HEK293T (cell line): ENCODE measurements at places on chromosomes 5 and 9.
A peak's percentile ranks its signal among the peaks of the same experiment; 100 is the strongest.

GRCh38 chr5:101424530-101425175 lies 521.6 kb upstream of the ST8SIA4 start:
- DNase-seq, result no peak

DNA sequence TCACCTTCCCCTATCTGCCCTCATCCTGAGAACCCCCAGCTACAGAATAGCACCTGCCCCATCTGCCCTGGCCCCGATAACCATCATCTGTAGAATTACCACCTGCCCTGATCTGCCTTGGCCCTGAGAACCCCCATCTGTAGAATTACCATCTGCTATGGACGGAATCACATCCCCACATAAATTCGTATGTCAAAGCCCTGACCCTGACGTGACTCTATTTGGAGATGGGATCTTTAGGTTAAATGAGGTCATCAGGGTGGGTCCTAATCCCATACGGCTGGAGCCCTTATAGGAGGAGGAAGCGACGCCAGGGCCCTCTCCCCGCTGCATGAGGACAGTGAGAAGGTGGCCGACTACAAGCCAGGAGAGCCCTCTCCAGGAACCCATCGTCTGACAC lies 32.6 kb downstream of the SARDH start:
- no peak for DNase-seq

DNA sequence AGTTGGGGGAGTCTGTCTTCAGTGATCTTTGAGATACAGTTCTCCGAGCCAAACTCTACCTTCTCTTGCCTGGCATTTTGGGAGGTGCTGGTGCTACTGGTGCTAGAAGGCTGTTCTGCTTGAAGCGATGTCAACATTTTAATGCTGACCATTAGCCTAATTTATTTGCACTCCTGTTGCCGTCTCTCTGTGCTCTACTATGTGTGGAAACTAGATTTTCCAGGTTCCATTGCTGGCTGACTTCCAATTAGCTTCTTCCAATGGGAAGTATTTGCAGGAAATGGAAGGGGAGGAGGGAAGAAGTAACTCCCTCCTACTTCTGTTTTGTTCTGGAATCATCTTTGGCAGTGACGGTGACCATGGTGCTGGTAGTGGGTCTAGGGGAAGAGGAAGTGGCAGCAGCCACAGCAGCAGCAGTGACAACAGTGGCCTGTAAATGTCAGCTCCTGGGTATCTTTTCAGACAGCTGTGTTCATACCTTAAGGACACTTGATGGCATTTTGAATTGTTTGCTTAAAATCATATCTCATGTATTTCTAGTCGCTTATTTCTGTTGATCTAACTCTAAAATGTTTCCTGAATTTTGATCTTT lies 7.9 kb downstream of the TXNDC8 start:
- DNase-seq, result no peak

DNA sequence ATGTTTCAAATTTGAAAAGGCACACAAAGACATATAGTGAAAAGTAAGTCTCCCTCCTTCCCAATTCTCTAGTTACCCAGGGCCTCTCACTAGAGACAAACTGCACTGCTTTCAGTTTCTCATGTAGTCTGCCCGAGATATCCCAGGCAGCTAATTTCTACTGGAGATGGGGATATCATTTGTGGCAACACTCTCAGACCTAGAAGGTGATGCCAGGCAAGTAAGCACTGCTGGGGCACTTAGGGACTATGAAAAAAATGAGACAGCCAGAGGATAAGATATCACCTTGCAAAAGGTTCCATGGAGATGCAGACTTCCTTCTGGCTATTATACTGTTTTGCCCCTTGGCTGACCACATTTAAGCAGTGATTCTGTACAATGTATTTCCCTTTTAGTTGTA lies 12.6 kb downstream of the SIL1 start:
- DNase-seq, result no peak

DNA sequence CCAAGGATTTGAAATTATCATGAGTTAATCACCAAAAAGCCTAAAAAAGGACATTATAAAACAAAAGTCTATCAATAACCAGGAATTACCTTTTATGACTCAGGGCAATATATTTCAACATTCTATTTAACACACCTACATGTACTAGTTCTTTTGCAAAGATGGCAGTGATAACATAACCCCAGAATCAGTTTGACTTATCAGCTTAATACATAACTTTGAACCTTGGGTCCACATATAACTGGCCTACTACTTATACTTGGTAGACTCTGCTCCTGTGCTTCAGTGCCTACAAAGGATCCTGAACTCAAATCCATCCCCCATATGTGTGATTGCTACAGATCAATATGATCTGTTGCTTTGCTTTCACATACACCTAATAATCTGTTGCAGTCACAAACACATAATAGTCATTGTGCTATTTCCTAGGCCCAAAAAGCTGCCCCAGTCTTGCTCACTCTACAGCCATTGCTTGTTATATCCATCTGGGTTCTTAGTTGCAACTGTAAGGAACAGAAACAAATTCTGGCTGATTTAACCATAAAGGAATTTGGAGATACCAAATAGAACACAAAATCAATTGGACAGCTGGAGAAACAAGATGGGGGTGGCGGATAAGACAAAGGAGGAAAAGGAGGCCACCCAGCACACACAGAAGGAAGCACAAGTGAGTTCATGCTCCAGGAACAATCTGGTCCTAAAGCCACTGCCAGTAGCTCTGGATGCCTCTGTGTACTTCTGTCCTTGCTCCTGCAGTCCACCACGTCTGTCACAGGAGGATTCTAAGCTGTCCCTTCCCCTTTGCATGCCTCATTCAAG lies 25.5 kb downstream of the DEPDC1B start:
- DNase-seq, result no peak

DNA sequence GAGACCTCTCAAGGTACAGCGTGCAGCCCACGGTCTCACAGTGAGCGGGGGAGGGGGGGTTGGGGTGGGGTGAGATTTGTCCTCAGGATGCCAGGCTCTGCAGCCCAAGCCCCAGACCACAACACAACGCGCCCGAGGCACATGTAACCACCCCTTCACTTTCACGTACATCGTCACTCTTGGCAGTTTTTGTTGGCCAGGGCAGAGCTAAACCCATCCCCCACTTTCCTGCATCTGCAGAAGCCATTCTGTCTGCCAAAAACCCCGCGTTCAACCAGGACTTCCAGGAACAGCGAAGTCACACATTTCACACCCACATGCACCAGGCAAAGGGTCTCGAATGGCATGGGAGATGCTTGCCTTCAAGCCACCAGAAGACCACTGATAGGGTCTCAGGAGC lies 9.4 kb upstream of the SMIM23 start:
- no peak for DNase-seq

GRCh38 chr5:172705576-172706084 lies 64.6 kb downstream of the NEURL1B start:
- no peak for DNase-seq

DNA sequence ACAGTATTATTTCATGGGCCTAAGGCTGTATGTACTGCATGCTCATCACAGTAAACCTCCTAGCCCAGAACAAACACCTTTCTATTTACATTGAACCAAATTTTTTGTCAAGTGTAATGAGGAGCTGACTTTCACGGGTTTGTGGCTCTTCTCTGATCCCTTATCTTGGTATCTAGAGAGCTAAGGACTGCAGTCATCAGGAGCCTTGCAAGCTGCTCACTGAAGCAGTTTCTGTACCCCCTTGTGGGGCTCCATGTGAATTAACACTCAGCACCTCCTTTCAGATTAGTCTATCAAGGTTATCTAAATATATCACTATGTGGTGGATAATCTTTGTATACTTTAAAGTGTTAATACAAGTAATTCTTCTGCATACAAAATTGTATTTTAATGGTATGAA lies 108.2 kb downstream of the AUH start:
- DNase-seq, result no peak

GRCh38 chr5:15719784-15720183 lies 219.8 kb downstream of the FBXL7 start:
- DNase-seq, result no peak

GRCh38 chr5:81755320-81755719 lies 4.4 kb upstream of the SSBP2 start:
- no peak for DNase-seq

DNA sequence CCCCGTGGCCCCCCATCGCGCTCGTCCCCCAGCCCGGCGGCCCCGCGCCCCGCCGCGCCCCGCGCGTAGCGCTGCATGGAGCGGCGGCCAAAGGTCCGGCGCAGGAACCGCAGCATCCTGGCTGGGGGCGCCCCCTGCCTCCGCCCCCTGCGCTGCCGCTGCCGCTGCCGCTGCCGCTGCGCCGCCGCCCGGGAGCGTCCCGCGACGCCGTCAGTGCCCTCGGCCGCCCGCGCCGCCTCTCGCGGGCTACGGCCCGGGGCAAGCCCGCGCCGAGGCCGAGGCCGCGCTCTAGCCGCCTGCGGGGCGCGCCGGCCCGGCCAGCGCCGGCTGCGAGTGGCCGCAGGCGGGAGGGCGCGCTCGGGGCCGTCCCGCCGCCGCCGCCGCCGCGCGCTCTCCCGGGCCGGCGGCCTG lies 523 bp downstream of the EPB41L4B start:
- peak; percentile 54 for DNase-seq

- peak; percentile 10 for DNase-seq
These were observed 3.3 kb downstream of the RNF20 start for GRCh38 chr9:101536938-101537337.

DNA sequence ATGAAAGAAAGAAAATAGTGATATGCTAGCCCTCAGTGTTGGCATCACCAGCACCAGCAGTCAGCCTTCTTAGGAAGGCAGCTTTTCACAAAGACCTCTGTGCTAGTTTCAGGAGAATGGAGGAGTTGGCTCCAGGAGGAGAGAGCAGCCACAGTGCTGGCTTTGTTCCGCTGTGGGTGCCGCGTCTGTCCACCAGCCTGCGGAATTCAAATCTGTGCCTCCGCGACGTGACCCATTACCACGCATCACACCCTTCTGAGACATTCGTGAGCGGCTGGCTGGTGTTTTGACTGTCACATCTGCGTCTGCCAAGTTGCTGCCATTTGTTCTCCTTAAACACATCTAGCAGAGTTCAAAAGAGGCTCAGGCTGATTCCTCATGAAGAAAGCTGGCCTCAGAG lies 34.4 kb downstream of the SNX18 start:
- no peak for DNase-seq

DNA sequence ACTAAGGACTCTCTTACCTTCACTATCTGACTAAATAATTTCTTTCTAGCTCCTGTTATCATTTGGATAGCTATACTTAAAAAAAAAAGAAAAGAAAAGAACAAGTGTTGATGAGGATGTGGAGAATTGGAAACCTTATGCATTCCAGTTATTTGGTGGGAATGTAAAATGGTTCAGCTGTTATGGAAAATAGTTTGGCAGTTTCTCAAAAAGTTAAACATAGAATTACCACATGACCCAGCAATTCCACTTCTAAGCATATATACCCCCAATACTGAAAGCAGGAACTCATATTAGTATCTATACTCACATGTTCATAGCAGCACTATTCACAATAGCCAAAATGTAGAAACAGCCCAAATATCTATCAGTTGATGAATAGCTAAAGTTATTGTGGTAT lies 61.1 kb downstream of the GNA14 start:
- DNase-seq, result no peak

DNA sequence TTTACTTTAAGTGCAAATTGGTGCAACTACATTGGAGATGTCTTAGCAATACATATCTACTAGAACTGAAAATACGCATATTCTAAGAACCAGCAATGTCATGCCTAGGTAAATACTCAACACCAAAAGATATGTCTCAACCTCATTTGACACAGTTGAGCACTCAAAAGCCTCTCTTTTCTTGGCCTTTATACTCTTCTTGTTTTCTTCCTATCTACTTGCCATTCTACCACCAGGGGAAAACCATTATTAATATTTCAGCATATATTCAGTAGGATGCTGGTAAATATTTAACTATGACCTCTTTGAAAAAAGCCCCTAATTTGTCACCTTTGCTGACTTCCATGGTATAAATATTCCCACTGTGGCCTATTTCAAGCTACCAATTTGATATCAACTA lies 443.8 kb downstream of the LRRC70 start:
- DNase-seq, result no peak

DNA sequence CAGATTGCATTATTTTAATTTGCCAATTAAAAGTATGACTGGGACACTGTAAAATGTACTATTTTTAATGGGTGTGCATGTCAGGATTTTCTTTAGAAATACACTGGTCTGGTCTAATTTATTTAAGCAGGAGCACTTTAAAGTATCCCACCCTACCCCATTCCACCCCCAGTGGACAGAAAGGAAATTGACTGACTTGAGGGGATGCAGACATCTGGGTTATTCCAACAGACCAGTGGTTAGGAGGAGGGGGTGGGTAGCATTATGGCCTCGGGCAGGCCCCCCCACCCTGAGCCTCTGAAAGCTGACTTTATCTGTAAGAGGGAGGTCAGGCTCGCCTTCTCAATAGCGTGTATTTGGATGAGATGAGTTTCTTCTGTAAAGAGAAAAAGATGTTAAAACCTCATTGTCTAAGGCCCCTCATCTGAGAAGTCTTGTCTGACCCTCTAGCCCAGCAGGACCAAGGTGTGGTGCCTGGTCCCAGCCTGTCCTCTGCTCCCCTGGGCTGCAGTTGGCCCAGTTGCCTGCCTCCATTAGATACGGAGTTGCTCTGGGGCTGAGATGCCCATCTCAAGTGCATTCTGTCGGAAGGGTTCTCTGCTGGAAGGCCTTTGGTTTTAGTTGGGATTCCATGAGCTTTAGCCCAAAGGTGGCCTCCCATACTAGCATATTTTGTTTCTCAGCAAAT lies 4.4 kb downstream of the HNRNPAB start:
- DNase-seq, result no peak

DNA sequence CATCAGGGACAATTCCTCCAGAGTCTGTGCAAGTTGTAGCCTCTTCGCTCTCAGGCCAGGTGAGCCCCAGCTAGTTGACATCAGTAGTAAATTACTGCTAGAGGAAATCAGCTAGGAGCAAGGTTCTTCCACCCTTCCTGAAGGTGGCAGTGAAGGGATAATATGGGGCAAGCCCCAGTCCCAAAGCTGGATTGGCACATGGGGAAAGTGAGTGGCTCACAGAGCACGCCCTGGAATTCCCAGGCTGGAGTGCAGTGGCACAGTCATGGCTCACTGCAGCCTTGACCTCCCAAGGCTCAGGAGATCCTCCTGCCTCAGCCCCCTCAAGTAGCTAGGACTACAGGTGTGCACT lies 82.1 kb downstream of the CYFIP2 start:
- no peak for DNase-seq

DNA sequence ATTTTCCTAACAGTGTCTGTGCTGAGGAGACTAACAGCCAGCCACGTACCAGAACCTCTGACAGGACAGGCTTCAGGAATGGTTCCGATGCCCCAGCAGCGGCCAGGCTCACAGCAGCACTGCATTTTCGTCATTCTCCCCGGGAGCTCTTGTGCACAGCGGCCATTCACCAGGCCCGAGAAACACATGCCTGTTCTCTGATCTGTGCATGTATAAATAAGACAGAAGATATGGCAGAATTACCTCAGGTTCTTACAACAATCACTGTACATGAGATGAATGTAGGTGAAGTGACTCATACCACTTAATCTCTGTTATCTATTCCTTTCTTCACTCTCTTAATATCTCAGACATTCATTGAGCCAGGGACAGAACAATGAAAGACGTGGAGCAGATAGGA lies 143.0 kb downstream of the FBN2 start:
- DNase-seq, result no peak

- peak; percentile 34 for DNase-seq
These were observed 14.1 kb downstream of the LCN10 start for GRCh38 chr9:136728548-136729123.

- no peak for DNase-seq
These were observed 173.2 kb downstream of the PRELID2 start for GRCh38 chr5:145661737-145662485.
